ENCODE measurements at places on chromosomes 11 and 22.

DNA sequence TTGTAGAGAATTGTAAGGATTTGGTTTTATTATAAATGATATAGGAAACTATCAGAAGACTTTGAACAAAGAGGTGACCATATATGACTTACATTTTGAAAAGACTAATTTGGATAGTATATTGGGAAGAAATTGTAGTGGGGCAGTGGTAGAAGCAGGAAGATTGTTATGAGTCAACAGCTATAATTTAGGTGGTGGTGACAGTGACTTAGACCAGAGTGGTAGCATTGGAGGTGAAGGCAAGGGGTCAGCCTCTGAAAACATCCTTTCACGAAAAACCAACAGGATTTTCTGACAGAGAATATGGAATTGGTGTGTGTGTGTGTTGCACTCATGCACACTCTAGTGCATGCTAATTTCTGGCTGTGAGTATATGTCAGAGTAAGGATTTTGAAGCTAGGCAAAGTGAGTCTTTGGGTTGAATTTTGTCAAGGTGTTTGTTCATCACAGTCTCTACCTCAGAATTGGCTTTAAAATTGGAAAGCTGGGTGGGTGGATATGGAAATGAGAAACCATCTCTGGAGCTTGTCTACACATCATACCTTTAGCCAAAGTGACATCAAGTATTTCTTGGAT is 8.2 kb upstream of the HBE1 start:
- DNase-seq, result no peak

- no peak for DNase-seq
These were observed 10.8 kb downstream of the LARGE2 start for GRCh38 chr11:45933131-45933831.

DNA sequence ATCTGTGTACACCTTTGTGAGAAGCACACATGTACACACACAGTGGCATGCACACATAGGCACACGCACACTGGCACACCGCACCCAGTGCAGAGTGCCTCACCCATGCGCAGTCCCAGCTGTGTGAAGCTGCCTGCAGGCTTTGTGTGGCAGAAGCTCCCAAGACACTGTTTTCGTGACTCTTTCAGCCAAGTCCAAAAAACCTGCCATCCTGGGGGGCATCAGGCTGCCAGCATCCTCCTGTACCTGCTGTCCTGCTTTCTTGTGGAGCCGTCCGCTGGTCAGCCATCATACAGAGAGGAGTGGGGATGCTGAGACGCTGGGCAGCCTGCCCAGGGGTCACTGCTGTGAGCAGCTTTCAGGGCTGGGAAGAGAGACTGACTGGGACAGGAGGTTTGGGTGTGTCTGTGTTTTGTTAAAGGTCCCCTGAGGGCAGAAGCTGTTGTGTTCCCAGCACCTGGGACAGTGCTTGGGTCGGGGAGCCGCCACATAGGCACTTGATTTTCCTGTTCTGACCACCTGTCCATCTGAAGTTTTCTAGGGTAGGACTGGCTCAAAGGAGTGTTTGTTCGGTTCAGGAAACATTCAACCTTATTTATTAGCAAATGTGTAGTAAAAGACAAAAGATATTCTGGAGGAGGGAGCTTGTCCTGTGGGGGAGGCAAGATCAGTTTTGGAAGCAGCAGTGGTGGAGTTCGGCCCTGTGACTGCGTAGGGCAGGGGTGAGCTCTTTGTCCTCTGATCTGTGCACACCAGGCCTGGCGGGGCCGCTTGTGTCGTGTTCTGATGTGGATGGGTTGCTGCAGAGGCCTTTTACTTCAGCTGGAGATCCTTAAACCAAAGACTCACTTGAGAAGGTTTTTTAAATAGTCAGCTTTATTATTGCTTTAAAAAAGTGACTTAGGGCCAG is 29.7 kb downstream of the AP2A2 start:
- DNase-seq, result no peak

DNA sequence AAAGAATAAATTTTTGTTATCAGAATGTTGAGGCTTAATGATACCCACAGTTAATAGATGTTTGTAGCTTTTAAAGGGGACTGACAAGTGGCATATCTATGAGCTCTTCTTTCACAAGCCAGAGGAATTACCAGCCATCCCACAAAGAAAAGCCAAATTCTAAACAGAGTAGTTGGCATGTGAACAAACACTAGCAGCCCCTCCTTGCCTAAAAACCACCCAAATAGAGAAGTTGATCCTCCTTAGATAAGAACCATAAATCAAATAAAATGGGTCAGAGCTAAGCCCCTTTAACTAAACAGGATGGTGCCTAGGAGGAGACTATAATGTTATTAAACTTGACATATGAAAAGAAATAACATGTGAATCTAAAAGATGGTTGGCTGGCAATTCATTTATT is 11.4 kb downstream of the LPXN start:
- no peak for DNase-seq

- no peak for DNase-seq
These were observed 87.7 kb downstream of the MORC2 start for GRCh38 chr22:30880847-30881246.

- DNase-seq, result no peak
These were observed 61.1 kb downstream of the SPECC1L start for GRCh38 chr22:24331468-24332440.

DNA sequence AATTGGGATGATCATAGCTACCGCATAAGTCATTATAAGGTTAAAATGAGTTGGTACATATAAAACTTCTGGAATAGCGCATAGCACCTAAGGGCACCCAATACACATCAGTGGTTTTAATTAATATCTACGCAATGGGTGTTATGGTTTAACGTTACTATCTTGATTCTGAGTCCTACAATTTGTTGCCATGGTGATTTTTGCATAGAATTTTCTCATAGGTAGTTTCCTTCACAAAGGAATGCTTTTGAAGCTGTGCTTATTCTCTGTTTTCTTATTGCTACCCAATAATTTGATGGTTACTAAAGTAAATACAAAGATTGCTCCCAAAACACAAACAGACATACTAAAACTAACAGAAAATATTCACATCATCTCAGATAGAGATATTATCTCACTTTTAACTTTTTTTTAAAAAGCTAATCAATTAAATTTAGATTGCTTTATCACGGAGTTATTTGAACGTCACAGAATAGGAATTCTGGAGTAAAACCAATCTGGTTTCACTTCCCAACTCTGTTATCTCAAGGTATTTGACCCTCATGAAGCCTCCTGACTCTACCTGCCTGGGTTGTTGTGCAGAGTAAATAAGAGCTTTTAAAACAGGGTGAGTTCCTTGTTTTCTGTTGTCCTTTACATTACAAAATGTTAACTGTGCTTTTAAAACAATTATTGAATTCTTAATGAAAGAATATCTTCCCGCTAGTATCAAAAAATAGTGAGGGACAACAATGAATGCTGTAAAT is 635.5 kb upstream of the CCDC90B start:
- DNase-seq, result no peak

GRCh38 chr22:23393721-23394320 is 186.3 kb downstream of the IGLL1 start:
- DNase-seq, result no peak

- DNase-seq, result no peak
These were observed 3.0 kb downstream of the FBXO7 start for GRCh38 chr22:32477596-32477995.

GRCh38 chr11:1220941-1221721 is 1.7 kb upstream of the MUC5B start:
- no peak for DNase-seq

DNA sequence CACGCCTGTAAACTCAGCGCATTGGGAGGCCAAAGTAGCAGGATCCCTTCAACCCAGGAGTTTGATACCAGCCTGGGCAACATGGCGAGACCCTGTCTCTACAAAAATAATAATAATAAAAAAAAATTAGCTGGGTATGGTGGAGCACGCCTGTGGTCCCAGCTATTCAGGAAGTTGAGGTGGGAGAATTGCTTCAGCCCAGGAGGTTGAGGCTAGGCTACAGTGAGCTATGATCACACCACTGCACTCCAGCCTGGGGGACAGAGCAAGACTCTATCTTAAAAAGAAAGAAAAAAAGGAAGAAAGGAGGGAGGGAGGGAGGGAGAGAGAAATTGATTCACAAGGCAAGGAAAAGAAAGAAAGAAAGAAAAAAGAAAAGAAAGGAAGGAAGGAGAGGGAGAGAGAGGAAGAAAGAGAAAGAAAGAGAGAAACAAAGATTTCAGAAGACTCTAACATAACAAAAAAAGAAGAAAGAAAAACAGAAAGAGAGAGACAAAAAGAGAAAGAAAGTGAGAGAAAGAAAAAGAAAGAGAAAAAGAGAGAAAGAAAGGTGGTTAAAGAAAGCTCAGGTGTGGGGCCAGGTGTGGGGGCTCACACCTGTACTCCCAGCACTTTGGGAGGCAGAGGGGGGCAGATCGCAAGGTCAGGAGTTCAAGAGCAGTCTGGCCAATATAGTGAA is 37.3 kb upstream of the MYH9 start:
- DNase-seq, result no peak

DNA sequence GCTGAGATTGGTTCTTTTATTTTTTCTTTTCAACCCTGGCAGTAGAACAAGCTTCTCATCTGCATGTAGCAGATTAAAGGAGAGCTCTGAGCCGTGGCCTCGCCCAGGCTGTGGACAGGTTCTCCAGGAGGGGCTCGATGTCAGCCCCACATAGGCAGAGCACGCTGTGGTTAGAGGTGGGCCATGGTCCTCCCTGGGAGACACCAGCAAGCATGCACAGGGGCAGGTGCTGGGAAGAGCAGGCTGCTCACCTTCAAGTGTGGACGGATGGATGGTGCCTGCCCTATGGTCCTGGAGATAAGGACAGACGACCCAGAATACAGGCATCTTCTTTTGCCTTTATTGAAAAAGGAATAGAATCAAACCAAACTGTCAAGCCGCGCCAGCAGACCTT is 634.8 kb downstream of the BRD1 start:
- no peak for DNase-seq

DNA sequence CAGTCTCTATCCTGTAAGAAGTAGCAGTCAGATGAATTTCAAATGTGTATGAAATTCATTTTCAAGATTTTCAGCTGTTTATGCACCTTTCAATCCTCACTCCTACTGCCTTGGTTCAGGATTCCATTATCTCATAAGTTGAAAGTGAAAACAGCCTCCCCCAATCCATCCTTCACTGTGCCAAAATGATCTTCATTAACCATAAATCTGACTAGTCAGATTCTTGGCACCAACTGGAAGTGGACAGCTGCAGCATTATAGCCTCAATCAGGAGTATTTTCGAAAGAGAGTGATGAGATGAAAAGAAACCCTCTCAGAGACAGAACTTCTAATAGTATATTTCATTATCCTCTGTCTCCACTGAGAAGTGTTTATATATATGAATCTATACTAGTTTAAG is 365.3 kb upstream of the PDGFD start:
- DNase-seq, result no peak

DNA sequence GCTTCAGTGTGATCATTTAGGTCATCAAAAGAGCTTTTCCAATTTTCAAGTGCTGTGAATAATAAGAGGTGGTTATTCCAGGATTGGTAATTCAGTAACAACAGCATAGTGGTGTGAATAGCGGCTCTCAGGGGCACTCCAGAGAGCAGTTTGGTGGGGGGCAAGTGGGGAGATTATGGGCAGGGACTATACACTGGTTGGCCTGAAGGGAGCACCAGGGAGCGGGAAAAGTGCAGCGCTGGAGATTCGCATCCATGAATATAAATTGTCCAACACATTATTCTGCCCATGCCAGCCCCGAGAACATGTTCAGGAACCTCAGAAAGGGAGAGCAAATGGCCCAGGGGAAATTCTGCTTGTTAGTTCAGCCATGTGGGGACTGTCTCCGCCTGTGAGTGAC is 37.9 kb downstream of the OR6Q1 start:
- no peak for DNase-seq

DNA sequence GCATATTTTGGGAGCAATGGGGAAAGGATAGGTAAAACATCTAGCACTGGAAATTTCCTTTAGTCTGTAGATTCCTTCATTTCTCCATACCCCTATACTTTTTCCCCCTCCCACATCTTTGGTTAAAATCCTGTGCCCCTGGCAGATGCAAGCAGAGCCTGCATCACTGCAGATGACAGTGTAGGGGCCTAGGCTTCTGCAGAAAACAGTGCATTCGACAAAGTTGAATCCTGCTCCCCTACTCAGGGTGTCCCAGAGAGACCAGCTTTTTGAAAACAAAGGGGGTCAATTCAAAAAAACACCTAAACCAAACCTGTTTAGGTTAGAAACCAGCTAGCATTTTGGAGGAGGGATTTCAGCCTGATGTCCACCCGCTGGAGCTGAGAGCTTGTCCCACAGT is 43.8 kb upstream of the BLID start:
- DNase-seq, result no peak

GRCh38 chr11:35487532-35488078 is 37.8 kb downstream of the PAMR1 start:
- DNase-seq, result no peak

- DNase-seq, result no peak
These were observed 61.0 kb downstream of the FBXO7 start for GRCh38 chr22:32535531-32536190.

DNA sequence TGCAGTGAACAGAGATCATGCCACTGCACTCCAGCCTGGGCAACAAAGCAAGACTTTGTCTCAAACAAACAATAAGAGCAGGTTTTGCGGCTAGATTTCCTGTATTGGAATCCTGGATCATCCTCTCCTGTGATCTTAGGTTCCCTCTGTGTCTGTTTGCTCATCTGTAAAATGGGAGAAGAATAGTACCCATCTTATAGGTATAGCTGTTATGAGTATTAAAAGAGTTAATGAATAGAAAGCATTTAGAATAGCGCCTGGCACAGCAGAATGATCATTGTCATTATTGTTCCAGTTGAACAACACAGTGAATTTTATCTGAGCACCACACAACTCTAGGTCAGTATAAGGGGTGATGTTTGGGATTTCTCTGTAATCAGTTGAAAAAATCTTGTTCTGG is 10.8 kb downstream of the MARK2 start:
- DNase-seq, result no peak

GRCh38 chr11:108628326-108628725 is 34.8 kb upstream of the EXPH5 start:
- no peak for DNase-seq

DNA sequence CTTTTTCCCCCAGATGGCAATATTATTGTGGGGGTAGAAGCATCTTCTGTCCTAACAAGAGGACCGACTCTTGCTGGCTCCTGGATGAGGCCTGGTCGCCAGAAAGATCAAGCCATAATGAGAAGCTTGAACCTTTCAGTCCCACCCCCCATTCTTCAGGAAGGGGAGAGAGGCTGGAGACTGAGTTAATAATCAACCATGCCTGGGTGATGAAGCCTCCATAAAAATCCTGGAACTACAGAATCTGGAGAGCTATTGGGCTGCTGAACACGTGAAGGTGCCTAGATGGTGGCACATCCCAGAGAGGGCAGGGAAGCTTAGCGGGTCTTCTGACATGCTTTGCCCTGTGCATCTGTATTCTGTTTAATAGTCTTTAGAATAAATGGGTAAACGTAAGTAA is 16.3 kb downstream of the AP5B1 start:
- DNase-seq, result no peak
